ENCODE measurements at places on chromosomes 6 and 20.
A peak's percentile ranks its signal among the peaks of the same experiment; 100 is the strongest.

DNA sequence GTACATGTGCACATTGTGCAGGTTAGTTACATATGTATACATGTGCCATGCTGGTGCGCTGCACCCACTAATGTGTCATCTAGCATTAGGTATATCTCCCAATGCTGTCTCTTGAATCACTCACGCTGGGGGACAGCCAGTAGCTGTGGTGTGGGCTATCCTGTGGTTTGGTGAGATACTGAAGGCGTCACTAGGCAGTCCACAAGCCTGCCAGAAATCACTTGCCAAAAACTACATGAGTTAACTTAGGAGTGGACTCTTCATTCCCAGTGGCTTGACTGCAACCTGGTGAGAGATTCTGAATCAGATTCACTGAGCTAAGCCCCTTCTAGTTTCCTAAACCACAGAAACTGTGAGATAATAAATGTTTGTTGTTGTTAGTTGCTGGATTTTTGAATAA lies 191.3 kb downstream of the TSHZ2 start:
- no peak for DNase-seq

- DNase-seq = no peak
These were observed 20.2 kb upstream of the APMAP start for GRCh38 chr20:25012616-25013189.

- no peak for DNase-seq
These were observed 414.3 kb downstream of the TFAP2A start for GRCh38 chr6:10000551-10000950.

DNA sequence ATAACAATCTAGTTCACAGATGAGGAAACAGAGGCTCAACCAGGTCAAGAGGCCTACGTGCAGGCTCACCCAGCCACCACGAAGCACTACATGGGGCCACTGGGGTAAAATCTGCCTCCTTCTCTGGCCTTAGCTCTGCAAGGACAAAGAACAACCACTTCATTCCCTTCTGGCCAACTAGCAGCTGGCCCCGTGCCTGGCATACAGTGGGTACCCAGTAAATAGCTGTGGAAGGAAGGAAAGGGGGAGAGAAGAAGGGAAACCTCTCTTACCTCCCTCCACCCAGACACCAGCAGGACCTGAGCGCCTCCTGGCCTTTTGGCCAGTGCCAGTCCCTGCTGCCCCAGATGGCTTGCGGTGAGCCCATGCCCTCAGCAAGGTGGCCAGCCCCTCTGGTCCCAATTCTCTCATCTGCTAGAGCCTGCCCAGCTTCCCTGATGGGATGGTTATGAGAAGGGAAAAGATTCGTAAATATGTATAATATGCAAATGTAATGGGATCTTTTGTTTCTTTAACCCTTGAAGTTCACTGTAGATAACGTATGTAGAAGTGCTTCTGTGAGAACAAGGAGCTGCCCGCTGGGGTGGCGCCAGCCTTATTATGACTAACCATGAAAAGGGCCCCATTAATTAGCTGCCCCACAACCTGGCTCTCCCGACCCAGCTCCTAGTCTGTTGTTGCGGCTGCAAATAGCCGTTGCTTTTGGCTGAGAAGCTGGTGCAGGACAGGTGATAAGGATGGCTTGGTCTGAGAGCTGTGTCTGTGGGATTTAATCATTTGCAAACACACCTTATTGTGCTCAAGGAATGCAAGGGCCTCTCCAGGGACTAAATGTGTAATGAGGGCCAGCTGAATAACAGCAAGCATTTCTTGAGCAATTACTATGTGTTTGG lies 62.0 kb downstream of the DLGAP4 start:
- no peak for DNase-seq

DNA sequence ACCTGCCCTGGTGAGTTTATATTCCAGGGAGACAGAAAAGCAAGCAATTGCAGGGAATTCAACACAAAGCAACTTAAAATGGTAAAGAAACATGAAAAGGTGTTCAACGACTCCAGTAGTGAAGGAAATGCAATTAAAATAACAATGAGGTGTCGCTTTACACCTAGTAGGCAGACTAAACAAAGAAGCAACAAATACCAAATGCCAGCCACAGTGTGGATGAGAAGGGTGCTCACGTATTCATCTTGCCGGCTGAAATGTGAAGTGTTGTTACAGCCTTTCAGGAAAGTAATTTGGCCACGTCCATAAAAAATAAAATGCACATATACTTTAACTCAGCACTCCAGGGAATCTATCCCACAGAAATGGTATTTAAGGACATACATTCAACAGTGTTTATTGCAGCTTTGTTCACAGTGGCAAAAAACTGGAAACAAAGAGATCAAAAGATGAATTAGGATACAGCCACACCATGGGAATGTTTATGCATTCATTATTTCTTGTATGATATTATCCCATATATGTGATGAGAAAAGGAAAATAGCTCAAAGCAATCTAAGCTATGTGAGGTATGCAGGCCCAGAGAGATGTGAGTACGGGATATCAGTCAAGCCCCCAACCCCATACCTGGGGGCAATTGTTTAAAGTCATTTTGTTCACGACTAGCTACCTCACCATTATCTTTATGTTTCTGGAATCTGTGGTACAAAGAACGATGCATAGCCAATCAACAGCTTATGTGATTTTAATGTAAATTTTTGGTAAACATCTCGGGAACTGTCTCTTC lies 266.0 kb upstream of the SOX4 start:
- DNase-seq = no peak

DNA sequence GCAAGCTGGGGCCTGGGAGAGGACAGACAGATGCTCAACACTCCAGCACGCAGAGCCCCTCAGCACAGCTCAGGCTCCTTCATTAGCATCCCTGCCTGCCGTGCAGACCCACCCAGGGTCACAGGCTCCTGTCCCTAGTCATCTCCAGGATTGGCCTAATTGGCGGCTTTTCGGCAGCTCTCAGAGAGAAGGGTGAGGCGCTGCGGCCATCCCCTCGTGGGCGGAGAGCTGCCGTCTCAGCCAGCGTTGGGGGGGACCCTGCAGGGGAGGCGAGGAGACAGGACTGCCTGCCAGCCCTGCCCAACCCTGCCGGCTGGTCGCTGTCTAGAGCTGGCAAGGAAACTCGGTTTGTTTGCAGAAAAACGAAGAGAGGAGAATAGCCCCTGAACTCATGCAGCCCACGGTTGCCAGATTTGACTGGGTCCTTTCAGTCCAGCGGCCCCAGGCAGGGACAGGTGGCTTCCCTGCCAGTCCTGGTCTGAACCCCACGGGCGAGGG lies 26.8 kb downstream of the BHLHE23 start:
- DNase-seq = no peak

DNA sequence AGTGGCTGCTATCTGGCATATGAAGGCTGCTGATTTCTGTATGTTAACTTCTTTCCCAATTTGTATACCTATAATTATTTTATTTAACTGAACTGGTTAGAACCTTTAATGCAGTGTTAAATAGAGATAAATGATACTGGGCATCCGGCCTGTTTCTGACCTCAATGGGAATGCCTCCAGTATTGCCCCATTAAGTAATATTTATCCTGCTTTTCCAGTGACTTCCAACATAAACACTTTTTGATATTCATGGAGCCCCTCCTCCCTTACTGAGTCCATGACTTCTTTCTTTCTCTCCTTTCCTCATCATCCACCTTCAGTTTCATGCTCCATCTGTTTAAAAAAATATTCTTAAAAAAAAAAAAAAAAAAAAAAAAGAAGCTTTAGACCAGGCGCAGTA lies 8.8 kb downstream of the TRIM27 start:
- DNase-seq = no peak

GRCh38 chr6:14058735-14059134 lies 58.8 kb upstream of the CD83 start:
- DNase-seq = no peak

- DNase-seq = no peak
These were observed 97.2 kb downstream of the TMEM242 start for GRCh38 chr6:157226026-157226625.

- DNase-seq = peak; percentile 2
These were observed 67.1 kb upstream of the ADGRF4 start for GRCh38 chr6:47631269-47631772.

- DNase-seq = no peak
These were observed 54.9 kb downstream of the BCAS1 start for GRCh38 chr20:54015496-54015895.

DNA sequence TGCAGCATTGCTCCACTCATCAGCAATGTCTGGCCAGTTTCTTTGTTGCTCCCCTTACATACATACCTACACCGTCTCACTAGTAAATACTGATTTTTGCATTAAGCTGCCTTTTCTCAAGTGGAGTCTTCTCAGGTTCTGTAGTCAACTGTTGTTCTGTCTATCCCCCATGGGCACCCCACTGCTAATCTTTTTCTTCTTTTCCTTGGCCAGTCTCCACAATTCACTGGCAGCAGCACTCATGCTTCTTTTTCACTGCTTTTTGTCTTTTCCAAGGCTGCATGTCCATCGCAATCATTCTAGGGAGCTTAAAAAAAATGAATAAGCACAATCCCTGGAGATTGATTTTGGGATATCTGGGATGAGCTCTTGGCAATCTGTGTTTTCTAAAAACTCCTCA lies 10.3 kb upstream of the ERVFRD-1 start:
- DNase-seq = no peak

GRCh38 chr6:90385759-90386313 lies 89.2 kb upstream of the BACH2 start:
- no peak for DNase-seq

DNA sequence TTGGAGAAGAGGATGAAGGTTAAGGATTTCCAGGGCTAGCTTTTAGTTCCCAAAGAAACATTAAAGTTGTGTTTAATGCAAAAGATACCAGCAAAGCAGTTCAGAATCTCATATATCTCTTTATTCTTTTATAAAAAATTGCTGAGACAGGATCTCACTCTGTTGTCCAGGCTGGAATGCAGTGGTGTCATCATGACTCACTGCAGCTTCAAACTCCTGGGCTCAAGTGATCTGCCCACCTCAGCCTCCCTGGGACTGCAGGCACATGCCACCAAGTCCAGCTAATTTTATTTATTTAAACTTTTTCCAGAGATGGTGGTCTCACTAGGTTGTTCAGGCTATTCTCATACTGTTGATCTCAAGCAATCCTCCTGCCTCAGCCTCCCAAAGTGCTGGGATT lies 41.1 kb upstream of the CAP2 start:
- DNase-seq = no peak

- no peak for DNase-seq
These were observed 16.6 kb upstream of the GSTA1 start for GRCh38 chr6:52820198-52820597.

GRCh38 chr20:51037532-51038115 lies 14.7 kb upstream of the KCNG1 start:
- no peak for DNase-seq

DNA sequence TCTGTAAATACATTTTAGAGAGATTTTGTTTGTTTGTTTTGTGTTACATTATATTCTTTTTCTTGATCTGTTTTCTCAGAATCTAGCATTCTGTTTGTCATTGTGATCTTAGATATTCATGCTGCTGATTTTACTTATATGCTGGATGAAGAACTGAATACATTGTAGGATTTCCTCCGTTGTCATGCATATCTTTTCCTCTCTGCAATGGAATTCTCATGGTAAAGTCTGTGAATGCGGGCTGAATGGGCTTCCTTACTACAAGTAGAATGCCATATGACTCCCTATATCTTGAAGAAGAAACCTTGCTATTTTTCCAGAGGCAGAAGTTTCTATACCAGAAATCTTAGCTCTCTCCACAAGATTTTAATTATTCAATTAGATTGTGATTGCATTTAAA lies 2.4 kb upstream of the DEFB114 start:
- DNase-seq = no peak

DNA sequence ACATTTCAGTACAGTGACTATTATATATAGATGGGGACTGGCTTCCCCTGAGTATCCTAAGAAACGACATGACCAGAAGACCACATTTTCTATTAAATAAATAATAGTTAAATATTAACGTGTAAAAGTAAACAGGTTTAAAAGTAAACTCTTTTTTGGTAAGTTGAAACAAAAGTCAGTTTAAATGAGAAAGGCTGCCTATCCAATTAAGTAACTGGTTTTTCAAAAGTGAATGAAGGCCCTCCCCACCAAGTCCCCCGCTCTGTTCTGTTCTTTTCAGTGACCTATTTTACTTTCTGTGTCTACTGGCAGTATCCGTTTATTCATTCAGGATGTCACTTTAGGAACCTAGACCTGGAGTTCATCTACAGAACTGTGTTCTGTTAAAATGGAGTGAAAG lies 32.0 kb downstream of the QKI start:
- no peak for DNase-seq

GRCh38 chr6:44456070-44456965 lies 68.8 kb downstream of the CDC5L start:
- DNase-seq = peak; percentile 11

GRCh38 chr20:64116541-64117431 lies 9.4 kb upstream of the NPBWR2 start:
- DNase-seq = no peak

DNA sequence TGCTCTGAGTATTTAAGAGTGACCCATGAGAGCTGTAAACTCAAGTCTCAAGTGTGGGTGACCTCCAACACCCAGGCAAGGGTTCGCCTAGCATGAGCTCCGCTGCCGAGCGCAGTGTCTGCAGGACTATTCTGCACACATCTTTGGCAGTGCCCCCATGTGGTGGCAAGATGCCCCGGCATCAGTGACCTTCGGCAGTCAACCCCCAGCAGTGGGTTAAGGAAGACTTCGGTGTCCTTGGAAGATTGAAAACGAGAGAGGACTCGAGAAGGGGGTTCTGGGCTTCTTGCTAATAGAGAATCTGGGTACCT lies 43.1 kb downstream of the RBM38 start:
- DNase-seq = no peak

- no peak for DNase-seq
These were observed 480.7 kb downstream of the HTR1B start for GRCh38 chr6:76982476-76983199.

- DNase-seq = no peak
These were observed 124.1 kb downstream of the FOXO3 start for GRCh38 chr6:108684771-108685329.

- DNase-seq = no peak
These were observed 5.1 kb downstream of the PRND start for GRCh38 chr20:4726710-4727397.

DNA sequence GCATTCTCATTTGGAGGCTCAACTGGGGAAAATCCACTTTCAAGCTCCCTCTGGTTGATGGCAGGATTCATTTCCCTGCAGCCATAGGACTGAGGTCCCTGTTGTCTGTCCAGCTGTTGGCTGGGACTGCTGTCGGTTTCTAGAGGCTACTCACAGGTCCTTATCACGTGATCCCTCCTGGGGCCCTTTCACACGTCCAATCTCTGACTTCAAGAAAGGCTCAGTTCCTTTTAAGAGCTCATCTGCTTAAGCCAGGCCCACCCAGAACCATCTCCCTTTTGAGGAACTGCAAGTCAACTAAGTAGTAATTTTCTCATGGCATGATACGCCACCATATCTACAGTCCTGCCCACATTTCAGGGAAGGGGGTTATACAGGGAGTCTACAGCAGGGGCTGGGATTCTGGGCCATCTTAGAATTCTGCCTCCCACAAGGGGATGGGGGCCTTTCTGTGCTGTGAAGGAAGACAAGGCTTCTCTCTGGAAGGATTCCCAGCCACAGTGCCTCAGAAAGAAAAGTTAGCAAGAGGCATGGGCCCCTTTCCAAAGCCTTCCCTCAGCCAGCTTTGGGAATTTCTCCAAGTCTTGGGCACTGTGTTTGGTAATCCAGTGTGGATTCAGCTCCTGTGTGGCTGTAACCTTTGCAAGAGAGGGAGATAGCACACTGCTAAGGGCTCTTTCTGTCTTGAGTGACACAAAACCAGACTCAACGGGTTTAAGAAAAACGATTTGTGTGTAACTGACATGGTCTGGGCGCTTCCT lies 66.4 kb downstream of the CTCFL start:
- no peak for DNase-seq

GRCh38 chr6:71106276-71106675 lies 149.4 kb upstream of the B3GAT2 start:
- no peak for DNase-seq

- DNase-seq = no peak
These were observed 45.5 kb upstream of the SUPT3H start for GRCh38 chr6:45423111-45423823.
